ENCODE measurements at places on chromosomes 4 and X.

- no peak for DNase-seq
Observed at GRCh38 chrX:133847340-133847994, 137.9 kb downstream of the GPC3 start.

DNA sequence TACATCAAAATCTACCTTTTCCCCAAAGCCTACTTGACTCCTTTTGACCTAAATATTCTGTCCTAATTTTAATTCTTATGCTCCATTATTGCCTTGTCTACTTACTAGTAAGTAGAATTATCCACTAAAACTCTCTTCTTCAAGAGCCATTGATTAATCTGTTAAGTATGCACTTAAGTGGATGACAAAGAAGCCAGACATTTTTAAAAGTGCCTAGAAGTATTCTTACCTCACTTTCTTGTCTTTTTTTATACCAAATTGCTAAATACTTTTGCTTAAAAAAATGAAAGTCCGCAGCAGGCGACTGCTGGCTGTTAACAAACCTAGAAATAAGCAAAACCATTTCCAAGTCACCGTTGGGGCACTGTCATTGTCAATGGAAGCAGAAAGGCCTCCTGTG is 20.1 kb upstream of the FRMPD4 start:
- no peak for DNase-seq

GRCh38 chr4:78379040-78379439 is 172.5 kb upstream of the ANXA3 start:
- no peak for DNase-seq

DNA sequence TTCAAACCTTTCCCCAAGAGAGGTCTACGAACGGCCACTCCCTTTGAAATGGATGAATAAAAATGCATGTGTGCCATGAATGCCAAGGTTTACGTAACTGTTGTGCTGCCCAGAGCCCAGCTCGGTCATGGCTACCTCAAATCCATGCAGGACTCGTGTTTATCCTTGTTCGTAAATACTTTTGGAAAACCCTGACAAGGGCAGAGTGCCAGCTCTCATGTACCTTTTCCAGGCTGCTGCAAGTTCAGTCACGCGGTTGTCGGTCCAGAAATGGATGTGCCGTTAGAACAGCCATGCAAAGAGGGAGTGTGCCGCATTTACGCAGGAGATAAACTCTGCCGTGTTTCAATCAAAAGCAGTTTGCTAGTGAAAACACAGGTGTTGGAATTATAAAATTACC is 123.4 kb downstream of the AMELX start:
- DNase-seq = no peak

DNA sequence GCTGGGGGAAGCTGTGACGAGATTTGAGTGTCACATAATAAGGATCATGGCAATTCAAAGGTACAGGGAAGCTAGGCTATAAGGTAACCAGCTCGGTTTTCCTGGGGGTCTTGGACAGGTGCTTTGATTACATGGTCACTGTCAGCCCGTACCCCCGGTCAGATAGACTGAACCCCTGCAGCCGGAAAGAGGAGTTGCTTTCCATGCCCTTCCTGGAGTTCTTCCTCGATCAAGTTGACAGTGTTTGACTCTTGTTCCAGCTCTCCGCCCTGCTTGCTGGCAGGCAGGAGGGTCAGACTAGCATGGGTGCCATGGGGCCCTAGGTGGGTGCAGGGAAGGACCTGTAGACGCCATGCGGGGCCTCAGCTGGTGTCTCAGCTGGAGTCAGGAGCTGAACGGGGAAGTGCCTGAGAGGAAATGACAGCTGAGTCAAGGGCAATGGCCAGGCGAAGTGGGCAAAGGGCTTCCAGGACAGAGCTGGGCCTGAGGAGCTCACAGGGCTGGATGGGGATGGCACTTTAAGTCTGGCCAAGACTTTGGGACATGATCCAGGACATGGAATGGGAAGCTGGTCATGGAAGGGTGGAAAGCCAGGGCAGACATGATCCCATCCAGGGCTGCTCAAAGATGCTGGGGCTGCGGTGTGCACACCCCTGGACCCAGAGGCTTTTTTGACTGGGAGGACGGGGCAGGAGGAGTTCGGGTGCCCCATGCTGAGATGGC is 1.6 kb downstream of the TMEM187 start:
- no peak for DNase-seq

GRCh38 chr4:113101669-113102068 is 52.2 kb downstream of the ANK2 start:
- DNase-seq = peak; percentile 25

- no peak for DNase-seq
Observed at GRCh38 chrX:13266641-13267345, 53.1 kb downstream of the ATXN3L start.

GRCh38 chr4:166003811-166004210 is 130.8 kb downstream of the TLL1 start:
- no peak for DNase-seq

DNA sequence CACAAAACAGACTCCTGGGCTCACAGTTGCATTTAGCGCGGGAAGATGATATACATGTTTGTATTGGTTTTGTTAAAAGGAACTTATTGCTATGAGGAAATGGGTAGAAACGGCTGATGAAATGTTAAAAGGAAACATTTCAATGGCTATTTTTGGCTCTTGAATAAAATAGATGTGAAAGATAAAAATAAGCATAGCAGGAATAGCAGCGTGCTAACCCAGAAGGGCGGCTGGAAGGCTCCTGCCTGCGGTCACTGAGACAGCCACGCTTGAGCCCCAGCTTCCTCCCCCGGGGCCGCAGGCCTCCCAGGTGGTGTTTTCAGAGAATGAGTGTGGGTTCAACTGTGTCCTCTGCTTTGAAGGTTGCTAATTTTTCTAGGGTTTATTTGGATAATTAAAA is 35.0 kb upstream of the CLCN4 start:
- DNase-seq = no peak

- peak; percentile 72 for DNase-seq
Observed at GRCh38 chr4:185471235-185472102, at the start of gene CCDC110. Gene CCDC110 (minus strand): TSS chr4:185471733. CDS start chr4:185471683, 50 bp downstream.

GRCh38 chrX:55867708-55868107 is 150.2 kb downstream of the RRAGB start:
- DNase-seq = no peak

- no peak for DNase-seq
Observed at GRCh38 chr4:137545461-137545861, 13.2 kb upstream of the PCDH18 start.

GRCh38 chr4:1099270-1099669 is 14.1 kb downstream of the RNF212 start:
- DNase-seq = no peak

DNA sequence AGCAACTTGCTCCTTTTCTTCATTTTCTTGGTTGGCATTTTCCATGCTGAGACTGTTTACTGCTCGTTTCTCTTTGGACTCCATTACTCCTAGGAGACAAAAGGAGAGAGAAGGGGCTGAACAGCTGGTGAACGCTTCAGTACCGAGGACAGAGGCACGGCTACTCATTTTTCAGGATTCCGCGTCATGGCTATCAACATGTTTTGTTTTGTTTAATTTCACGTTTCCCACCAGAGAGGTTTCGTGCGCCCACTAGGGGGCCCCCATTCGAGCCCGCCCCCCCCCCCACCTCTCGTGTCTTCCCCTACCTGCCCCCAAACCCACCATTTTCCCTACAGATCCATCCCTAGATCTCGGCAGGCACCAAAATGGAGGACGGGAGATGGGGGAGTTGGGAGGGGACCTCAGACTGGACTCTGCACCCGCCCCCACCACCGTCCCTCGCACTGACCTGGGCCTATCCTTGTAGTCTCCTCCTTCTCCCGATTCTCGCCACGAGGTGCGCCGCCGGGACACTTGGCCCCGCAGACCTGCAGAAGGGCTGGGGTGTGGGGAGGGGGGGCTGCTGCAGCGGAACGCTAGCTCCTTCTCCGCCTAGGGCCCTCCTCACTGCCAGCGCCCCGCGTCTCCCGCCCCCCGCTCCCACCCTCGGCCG is 653 bp downstream of the BEX1 start:
- no peak for DNase-seq

DNA sequence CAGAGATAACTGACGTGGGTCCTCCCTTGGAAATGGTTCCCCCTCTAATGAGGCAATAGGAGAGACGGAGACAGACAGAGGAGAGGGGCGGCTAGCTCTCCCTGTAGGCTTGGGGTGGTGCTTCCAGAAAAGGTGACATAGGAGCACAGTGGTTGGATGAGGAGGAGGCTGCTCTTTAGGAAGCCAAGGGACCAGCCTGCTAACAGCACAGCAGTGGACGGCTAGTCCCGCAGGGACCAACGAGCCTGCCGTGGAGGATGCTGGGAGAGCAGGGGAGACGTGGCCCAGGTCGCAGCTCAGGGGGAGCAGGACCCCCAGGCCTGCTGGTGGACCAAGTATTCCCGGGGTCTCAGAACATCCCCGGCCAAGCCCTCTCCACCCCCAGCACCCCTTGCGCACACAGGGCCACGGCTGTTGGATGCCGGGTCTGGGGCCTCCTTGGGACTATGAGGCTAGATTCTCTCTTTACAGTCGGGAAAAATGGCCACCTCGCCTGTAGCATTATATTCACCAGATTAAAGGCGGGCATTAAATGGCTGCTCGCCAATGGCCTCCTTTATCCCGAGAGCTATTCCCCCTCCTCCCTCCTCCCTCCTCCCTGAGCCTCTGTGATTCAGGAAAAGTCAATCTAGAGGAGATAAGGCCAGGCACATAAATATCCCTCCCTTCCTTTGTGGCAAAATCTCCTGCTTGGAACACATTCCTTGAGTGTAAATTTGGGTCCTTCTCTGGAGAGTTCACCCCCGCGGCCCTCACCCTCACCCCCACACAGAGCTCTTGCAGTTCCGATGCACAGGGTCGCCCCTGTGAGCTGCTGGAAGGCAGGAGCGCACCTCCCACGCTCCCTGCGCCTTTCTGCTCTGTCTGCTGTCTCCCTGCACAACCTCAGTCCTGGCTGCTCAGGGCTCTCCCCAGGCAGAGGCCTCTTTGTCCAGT is 30.5 kb upstream of the NSG1 start:
- peak; percentile 5 for DNase-seq

DNA sequence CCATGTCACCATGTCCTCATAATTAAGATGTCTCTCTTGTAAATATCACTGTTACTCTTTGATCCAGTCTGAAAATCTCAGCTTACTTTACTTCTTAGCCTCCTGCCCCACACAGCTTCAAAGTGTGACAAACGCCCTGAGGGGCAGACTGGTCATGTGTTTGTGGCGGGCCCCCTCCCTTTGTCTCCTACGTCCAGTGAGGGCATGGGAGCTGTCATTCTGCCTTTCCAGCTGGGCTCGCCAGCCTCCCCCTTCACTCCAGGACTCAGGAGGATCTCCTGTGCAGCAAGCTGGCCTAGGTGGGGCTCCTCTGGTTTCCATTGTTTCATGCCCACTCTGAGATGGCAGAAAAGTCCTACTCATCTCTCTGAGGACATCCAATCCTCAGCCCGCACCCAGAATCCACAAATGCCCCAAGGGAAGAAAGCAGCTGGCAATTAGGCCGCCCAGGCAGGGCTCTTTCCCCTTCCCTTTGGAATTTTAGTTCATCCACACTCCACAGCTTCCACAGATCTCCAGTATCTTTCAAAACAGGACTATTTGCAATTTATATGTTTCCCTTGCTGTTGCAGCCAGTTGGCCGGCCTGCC is 86.4 kb upstream of the C4orf50 start:
- no peak for DNase-seq

- no peak for DNase-seq
Observed at GRCh38 chr4:140020457-140021361, 133.3 kb downstream of the MAML3 start.

GRCh38 chr4:8585721-8586212 is 5.6 kb downstream of the GPR78 start:
- DNase-seq = no peak

DNA sequence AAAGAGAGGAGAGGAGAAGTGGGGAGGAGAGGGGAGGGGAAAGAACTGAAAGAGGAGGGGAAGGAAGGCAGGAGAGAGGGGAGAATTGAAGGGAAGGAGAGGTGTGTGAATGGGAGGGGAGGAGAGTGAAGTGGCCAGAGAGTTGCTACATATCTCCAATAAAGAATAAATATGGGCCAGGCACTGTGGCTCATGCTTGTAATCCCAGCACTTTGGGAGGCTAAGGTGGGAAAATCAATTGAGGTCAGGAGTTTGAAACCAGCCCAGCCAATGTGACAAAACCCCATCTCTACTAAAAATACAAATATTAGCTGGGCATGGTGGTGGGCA is 482.4 kb downstream of the NAF1 start:
- DNase-seq = no peak

GRCh38 chr4:124409044-124409443 is 303.5 kb downstream of the ANKRD50 start:
- DNase-seq = no peak

GRCh38 chr4:80566203-80566872 is 230.8 kb downstream of the CFAP299 start:
- no peak for DNase-seq

DNA sequence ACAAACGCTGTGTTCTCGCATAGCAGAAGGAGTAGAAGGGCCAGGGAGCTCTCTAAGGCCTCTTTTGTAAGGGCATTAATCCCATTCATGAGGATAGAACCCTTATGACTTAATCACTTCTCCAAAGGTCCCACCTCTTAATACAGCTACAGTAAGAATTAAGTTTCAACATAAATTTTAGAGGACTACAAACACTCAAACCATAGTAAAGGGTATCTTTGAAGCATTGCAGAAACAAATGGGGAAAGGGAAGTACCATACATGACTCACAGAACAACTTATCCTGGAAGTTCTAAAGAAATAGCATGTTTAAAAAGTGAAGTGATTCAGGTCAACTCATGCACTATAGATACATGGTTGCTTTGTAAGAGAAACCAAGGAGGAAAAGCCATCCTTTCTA is 680.8 kb downstream of the RPA4 start:
- no peak for DNase-seq

- no peak for DNase-seq
Observed at GRCh38 chr4:41256131-41256739, 493 bp upstream of the UCHL1 start.

DNA sequence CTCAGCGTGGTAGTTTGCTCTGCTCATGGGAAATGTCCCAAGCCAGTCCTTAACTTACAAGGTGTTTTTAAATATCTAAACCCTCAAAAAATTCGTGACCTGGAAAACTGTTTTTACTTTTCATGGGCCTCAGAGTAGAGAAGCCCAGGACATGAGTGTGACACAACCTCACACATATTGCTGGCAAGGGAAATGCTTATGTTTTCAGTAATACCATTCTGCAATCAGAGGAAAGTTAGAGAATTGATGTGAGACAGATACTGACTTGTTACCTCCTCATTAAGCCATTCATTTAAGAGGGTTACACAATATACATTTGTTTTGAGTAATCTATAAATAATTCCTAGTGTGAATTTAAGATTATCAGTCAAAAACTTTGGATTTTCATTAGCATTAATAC is 209.5 kb downstream of the ARHGAP10 start:
- DNase-seq = no peak

DNA sequence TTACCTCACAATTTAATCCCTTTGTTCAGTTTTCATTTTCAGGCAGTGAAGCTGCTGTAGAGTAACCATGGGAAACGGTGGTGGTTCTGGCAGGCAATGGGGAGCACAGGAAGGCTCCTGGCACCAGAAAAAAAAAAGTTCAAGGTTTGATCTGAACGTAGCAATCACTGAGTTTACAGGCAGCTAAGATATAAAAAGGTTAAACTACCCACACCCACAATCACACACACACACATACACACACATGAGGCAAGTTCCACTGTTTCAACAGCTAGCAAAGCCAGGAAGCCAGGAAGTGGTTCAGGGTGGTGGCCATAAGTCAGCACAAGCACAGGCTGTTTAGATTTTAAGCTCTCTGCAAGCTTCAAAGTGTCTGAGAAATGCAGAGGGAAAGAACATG is at the start of gene SULT1B1:
SULT1B1 (minus strand) TSS at position 166 of the 400 bp plus-strand sequence. CDS start 5,403 bp downstream, outside the sequence.
- DNase-seq = no peak

GRCh38 chr4:181582595-181582994 is 660.6 kb upstream of the TENM3 start:
- DNase-seq = no peak

Data from kidney glomerular epithelial cell (primary cell).